ENCODE measurements at places on chromosomes 2 and 18.

- DNase-seq, result peak; percentile 56
Observed at GRCh38 chr2:8679827-8680731, 1.8 kb upstream of the ID2 start.

DNA sequence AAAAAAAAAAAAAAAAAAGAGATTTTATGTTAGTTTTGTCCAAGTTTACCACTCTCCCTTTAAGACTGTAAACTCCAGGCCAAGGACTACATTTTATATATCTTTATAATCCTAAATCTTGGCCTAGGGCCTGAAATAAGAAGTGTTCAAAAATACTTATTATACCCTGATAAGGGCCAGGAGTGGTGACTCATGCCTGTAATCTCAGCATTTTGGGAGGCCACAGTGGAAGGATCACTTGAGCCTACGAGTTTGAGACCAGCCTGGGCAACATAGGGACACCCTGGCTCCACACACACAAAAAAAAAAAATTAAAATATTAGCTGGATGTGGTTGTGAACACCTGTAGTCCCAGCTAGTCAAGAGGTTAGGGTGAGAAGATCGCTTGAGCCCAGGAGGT is 12.7 kb downstream of the TRIP12 start:
- no peak for DNase-seq

DNA sequence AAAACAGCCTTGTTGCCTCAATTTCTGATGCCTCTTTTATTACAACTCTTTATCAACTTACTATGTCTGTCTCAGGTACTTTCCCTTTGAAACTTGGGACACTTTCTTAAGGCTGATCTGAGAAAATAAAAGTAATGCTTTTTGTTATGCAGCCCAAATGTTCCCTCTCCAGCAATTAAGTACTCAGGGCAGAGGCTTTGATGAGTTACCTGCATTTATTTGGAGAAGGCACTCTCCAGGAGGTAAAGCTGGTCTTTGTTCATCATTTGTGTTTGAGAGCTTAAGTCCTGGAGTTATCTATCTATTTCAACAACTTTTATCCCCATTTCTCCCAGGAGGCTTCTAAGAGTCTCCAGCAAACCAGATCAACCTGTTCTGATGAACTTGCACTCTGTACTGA is 259.2 kb downstream of the ASXL3 start:
- no peak for DNase-seq

DNA sequence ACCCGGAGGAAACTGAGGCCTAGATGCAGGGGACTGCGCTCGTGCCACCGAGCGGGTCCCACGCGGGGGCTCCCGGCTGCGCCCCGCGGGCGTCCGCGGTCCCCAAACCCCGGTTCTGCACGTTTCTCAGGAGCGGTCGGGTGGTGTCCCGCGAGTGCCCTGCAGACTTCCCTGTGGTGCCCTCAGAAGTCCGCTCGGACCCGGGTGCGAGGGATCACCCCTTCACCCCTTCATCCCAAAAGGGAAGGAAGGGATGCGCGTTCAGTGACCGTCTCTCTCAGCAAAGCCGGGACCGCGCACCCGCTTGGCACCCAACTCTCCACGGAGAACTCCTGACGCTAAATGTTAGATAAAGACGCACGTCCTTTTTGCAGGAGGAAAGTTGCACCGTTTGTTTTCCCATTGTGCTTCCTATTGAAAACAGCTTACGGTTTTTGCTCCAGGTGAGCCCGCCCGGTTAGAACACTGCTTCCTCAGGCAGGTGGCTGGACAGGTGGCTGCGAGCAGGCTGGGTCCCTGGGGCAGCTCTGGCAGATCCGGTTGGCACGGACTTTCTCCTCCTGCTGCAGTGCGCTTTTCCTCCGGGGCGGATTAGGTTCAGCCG is 779 bp downstream of the DGKD start:
- DNase-seq, result peak; percentile 56

- peak; percentile 89 for DNase-seq
Observed at GRCh38 chr2:215619022-215619958, 183.4 kb upstream of the FN1 start.

DNA sequence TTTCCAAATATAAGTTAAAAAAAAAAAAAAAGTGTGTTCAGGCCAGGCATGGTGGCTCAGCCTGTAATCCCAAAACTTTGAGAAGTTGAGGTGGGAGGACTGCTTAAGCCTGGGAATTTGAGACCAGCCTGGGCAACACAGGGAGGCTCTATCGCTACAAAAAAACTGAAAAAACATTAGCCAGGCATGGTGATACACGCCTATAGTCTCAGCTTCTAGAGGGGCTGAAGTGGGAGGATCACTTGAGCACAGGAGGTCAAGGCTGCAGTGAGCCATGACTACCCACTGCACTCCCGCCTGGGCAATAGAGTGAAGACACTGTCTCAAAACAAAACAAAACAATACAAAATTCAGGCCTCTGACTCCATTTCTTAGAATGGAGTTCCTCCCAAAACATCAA is 9.2 kb downstream of the USP37 start:
- no peak for DNase-seq

GRCh38 chr2:220533485-220533884 is 906.1 kb downstream of the SLC4A3 start:
- DNase-seq, result no peak

DNA sequence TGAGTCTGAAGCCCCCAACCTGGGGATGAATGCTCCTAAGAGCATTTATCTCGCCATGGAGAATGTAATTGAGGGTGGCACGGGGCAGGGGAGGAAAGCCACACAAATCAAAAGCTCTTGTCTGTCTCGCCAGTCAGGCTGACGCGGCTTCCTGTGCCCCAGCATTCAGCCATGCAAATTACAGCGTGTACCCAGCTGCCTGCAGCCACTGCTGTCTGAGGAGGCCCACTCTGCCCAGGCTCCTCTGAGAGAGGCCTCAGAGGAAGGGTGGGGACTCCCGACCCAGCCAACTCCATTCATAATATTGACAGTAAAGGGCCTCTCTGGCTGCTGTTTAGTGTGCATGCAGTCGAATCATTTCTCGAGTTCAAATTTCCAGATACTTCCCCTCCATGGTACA is 22.0 kb downstream of the SMAD7 start:
- no peak for DNase-seq

GRCh38 chr2:54572262-54572635 is 116.1 kb downstream of the SPTBN1 start:
- DNase-seq, result no peak

DNA sequence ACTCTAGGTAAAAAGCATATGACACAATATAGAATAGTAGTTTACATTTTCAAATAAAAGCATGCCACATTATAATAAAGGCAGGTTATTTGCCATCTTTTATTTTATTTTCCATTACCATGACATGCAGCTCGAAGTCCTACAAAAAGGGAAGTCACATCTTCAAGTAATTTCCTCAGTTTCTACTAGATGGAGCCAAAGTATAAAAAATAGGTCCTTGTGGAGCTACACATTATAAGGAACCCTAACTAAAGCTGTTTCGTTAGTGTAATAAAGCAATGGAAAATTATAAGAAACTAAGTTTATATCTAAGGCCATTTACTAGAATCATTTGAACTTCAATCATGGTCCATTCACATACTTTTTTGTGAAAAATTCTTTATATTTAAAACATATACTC is 674.5 kb downstream of the KCNJ3 start:
- peak; percentile 41 for DNase-seq

GRCh38 chr2:216351172-216351925 is 20.9 kb downstream of the MARCHF4 start:
- no peak for DNase-seq

- DNase-seq, result no peak
Observed at GRCh38 chr2:173241643-173242042, 113.0 kb upstream of the CDCA7 start.

DNA sequence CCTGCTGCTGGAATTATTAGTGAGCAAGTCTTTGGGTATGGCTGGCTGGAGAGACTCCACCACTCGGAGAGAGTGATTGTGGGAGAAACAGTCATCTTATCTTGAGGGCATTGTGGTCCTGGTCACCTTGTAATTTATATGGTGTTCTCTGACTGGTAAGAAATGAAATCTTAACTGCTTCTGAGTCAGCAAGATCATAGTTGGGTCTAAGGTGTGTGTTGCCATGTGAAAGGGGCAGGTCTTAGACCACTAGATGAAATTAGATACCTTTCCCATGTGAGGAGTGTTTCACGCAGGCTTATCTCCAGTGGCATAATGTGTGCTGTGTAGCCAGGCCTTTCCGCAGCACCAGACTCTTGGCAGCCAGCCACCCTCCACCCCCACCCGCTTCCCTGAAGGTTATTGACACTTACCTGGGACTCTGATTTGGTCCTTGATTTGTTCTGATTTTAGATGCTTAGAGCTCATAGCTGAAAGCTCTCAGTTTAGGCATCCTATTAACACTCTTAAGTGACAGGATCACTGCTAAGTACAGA is 7.7 kb downstream of the MAPRE3 start:
- peak; percentile 59 for DNase-seq

DNA sequence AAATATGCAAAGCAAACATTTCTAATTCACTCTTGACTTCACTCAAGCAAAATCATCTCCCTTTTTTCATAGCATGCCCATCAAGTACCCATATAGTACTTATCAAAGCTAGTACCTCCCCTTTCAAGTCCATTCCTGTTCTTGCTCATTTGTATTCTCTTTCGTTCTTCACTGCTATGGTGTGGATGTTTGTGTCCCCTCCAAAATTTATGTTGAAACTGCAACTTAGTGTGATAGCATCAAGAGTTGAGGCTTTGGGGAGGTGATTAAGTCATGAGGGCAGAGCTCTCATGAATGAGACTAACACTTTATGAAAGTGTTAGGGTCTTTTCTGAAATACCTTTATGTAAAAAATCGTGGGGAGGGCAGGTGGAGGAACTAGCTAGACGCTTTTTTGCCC is 52.9 kb downstream of the RNU4ATAC start:
- no peak for DNase-seq

DNA sequence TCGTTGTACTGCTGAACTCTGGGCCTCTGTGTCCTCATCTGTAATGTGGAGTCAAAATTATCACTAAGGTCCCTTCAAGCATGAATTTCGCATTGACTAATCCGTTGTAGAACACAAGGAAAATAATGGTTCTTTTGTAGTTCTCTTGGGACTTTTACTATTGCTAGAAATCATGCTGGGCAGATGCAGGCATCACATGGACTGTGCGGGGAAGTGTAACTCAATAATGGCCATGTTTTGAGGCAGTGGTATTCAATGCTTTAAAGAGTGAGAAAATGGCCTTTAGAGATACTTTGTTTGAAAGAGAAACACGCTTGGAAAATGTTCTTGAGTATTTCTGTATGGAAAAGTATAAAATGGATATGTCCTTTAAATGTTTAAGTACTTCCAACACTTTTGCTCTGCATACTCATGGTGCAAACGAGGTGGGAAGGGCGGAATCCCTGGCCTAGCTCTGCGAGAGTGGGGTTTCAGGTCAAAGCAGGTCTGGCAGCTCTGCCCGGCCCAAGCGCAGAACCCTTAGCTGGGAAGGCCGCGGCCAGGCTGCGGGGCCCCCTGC is 117.3 kb upstream of the MSTN start:
- DNase-seq, result no peak

- no peak for DNase-seq
Observed at GRCh38 chr2:62202729-62203128, 6.8 kb downstream of the B3GNT2 start.

GRCh38 chr2:136247204-136247950 is 129.4 kb upstream of the CXCR4 start:
- DNase-seq, result peak; percentile 22

- no peak for DNase-seq
Observed at GRCh38 chr2:110657724-110658305, 20.0 kb downstream of the BUB1 start.

- DNase-seq, result peak; percentile 9
Observed at GRCh38 chr2:184534986-184535385, 63.3 kb upstream of the ZNF804A start.

GRCh38 chr2:217413193-217413592 is 553.3 kb upstream of the TNP1 start:
- DNase-seq, result no peak

GRCh38 chr2:190763901-190764514 is 115.1 kb downstream of the NAB1 start:
- DNase-seq, result no peak

- DNase-seq, result no peak
Observed at GRCh38 chr2:195651046-195651445, 6.0 kb upstream of the SLC39A10 start.

GRCh38 chr2:191247381-191248057 is 2.3 kb downstream of the MYO1B start:
- no peak for DNase-seq

- DNase-seq, result no peak
Observed at GRCh38 chr2:68737711-68738110, 3.1 kb downstream of the ARHGAP25 start.

DNA sequence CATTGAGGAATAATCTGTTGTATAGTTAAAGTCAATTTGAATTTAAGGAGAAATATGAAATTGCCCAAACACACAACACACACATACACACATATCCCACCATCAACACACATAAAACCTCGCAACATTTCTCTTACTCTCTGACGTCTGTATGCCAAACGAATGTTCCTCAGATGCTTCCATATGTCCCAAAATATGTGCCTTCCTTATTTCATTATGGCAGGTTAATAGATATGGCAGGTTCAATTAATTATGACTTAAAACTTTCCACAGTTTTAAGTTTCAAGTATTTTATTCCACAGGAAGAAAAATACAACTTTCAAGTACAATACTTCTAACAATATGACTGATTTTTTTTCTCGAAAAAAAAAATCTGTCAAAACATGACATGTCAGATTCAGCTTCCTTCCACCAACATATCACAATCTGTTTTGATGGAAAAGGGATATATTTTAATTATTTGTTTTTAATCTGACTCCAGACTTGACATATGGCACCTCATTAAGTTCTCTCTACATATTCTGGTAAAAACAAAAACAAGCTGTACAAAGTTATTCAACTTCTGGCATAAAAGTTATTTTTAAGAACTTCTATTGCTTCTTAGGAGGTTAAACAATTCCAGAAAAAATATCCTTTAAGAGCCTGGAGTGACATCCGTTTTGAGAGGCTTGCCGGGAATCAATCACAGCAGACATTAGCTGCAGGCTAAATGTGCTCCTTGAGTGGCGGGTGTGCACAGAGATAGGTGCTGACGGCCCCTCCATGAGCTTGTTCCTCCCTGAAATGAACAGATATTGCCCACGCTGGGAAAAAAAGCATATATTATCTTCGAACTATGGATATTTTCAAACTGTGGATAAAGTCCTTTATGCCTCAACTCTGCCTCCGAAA is 812.7 kb downstream of the DCDC2C start:
- DNase-seq, result no peak

DNA sequence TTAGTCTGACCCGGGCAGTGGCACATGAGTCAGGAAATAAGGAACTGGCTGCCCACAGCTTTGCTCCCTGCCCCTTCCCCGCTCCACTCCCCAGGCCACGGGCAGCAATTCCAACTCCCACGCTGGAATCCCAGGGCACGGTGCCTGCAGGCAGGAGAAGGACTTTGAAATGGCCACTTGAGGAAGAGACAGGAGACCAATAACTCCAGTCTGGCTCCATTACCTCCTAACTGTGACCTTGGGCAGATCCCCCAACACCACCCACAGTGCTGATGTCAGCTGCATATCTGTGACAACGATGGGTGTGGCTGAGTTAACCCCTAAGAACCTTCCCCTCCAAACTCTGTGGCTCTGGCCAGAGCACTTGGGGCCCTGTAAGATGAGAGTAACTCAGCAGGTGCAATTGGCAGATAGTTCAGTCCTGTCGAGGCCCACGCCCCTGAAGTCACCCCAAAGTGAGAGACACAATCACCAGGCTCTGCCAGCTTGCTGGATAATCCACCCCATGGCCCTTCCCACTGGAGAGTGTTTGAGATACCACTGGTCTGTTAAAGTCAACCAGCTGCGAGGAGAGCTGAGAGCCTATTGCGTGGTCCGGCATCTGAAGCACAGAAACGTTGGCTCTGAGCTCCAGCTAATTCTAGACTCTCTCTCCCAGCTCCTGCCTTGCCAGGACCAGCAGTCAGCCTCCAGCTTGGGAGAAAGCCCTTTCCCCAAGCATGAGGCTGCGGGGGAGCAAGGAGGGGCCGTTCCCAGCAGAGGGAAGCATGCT is 175.2 kb downstream of the TNS1 start:
- no peak for DNase-seq

Data from NCI-H2171 (cell line).